ENCODE measurements at places on chromosomes 5 and 9.

DNA sequence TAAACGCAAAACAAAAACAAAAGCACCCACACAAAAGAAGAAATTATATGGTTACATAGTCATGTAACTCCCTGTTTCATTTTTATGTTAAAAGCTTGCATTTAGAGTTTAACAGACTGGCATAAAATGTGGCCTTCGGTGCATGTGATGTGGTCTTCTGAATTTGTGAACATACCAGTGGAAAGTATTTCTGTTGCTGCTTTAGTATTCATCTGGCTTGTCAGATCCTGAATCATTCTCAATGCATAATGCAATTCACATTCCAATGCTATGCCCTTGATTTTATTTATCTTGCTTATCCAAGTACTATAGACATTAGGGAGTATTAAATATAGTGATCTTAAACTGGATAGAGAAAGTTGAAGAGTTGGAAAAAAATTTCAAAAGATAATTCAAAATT, 740.2 kb upstream of the ZNF608 start:
- DNase-seq: no peak

DNA sequence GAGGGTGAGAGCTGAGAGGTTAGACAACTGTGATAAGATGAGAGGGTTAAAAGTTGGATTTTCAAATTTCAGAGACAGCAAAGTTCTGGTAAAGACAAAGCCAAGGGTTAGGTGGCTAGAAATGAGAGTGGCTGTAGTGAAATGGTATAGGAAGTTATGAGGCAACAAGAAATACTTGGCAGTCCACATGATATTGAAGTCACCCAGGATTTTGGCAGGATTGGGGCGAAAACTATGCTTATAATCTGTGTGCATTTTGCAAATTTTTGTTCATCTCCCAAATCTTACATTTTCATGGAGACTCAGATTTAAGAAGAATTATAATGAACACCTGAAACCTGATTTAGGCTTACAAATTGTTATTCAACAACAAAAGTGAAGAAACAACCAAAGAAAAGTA, 35.6 kb downstream of the C9 start:
- DNase-seq: no peak

DNA sequence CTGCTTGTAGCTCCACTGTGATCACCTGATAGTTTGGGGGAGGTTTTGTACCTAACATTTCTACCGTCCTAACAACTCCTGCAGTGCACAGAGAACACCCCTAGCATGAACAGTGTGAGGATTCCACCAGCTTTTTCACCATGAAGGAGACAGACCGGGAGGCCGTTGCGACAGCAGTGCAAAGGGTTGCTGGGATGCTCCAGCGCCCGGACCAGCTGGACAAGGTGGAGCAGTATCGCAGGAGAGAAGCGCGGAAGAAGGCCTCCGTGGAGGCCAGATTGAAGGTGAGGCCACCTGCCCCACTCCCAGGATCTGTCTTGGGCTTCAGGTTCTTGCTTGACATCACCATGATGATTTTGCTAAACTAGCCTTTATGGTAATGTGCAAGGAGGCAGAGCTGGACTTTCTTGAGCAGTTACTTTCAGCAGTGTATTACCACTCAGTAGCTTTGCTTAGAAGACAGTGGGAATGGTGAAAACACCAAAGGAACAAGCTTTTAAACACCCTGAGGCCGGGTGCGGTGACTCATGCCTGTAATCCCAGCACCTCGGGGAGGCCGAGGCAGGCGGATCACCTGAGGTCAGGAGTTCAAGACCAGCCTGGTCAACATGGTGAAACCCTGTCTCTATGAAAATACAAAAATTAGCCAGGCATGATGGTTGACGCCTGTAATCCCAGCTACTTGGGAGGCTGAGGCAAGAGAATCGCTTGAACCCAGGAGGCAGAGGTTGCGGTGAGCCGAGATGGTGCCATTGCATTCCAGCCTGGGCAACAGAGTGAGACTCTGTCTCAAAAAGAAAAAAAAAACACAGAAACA, 3.3 kb downstream of the EXOC3 start:
- peak; percentile 3 for DNase-seq

- no peak for DNase-seq
Observed at GRCh38 chr5:125928663-125929062, 494.5 kb upstream of the GRAMD2B start.

DNA sequence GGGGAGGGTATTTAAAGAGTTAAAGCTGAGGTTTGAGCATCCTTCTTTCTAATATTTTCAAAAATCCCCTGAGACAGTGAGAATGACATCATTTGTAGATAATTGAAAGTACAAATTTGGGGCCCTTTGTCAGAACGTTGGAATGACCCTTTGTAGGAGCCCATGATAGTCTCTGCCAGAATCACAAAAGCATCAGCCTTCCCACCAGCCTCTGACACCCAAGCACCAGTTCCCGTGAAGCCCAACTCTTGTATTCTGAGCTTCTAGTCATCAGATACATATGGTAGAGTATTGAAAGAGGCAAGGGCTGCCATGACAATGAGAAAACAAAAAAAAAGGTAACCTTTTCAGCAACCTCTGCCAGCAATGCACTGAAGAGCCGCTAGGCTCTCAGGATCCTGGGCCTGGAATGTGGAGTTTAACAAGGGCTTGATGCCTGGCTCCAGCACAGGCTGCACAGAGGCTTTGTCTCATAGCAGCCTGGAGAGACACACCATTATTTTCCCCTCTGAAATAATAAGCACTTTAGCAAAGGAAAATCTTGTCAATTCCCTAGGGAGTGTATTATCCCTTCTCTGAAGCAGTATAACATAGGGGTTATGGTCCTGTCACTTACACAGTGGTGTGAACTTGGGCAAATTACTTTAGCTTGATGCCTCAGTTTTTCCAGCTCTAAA, 114.4 kb downstream of the ZNF608 start:
- no peak for DNase-seq

GRCh38 chr5:113864437-113864836, 350.9 kb downstream of the YTHDC2 start:
- no peak for DNase-seq

GRCh38 chr5:130109152-130109551, 204.9 kb downstream of the CHSY3 start:
- no peak for DNase-seq

- DNase-seq: no peak
Observed at GRCh38 chr9:31336841-31337240, 1047.6 kb upstream of the ACO1 start.

- DNase-seq: no peak
Observed at GRCh38 chr9:4670591-4670990, 4.3 kb upstream of the SPATA6L start.

DNA sequence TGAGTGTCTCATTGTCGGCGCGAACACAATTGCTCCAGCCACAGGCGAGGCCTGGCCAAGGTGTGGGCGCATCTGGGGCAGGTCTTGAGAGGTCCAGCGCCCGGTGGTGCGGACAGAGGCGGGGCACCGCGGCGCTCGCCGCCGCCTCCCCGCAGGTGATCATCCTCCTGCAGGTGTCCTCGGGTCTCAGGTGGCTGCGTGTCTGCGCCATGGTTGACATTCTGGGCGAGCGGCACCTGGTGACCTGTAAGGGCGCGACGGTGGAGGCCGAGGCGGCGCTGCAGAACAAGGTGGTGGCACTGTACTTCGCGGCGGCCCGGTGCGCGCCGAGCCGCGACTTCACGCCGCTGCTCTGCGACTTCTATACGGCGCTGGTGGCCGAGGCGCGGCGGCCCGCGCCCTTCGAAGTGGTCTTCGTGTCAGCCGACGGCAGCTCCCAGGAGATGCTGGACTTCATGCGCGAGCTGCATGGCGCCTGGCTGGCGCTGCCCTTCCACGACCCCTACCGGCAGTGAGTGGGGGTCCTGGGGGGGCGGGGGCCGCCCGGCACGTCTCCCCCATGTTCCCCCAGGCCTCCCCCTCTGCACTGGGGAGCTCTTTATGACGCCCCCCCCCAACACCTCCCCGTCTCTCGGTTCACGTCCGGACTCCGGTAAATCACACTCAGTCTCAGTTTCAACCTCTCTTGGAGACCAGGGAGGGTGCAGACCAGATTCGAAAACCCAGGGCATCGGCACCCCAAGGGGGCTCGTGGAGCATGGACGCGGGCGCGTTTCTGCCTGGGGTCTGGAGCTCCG, 446 bp downstream of the NXNL2 start:
- DNase-seq: no peak

DNA sequence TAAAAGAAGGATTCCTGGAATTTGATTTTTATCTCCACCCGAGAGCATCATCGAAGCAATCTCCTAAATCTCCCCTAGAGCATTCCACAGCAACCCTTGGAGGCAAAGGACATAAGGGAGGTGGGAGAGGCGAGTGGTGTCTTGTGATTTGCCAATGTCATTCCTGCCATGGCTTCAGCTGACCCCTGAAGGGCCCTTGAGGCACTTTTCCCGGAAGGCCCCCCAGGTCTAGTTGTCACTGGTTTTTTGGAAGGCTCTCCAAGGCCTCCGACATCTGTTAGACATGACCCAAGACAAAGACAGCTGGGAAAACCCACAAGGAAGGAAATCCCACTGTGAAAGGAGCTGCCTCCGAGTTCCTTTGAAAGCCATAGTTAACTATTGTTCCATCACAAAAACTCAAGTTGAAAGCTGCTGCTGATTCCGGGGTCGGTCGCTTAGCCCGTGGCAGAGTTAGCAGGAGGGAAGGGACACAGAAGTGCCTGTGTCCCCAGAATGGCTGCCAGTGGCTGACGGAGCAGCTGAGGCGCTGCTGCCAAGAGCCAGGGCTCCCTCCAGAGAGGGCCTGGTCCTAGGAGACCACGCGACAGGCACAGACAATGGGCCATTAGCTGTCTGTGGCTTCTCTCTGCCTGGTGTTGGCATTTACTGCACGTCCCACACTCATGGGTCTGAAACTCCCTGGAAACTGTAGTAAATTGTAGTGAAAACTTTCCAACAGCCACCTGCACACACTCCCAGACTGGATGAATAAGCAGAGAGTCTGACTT, 24.4 kb upstream of the TRIO start:
- DNase-seq: no peak

- DNase-seq: no peak
Observed at GRCh38 chr5:80934751-80935150, 25.4 kb upstream of the RASGRF2 start.

DNA sequence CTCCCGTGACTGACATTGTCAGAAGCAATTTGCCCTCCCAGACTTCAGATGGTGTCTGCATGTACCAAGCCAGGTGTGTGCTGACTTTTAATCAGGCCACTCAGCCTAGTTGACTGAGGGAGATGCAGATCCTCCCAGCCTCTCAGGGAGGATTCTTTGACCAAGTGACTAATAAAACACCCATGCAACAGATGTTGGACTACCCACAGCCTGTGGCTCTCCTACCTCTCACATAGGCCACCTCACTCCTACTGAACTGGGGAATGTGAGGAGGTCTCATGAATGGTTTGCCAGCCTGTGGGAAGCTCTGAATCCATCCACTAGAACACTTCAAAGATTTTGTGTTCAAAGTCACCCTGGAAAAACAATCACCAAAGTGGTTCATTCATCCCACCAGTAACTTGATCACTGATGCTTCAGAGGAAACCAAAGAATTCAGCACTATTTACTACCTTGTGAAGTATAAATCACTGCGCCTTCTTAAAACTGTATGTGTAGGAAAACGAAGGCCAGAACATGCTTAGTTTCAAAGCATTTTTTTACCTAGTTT, 80.1 kb downstream of the ESM1 start:
- DNase-seq: no peak

DNA sequence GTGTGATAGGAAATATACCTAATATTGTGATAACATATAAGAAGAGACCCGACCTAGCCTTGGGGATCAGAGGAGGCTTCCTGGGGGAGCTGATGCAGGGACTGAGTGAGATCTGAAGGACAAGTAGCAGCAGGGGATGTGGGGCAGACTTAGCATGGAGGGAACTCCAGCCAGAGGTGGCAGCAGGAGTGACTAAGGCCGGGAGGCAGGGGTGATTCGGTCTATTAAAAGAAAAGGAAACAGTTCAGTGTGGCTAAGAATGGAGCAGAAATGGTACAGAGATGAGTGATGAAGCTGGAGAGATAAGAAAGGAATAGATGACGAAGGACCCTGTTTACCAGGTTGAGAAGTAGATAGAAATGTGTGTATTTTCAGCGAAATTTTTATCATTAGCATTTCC, 408.8 kb downstream of the ENC1 start:
- DNase-seq: no peak

DNA sequence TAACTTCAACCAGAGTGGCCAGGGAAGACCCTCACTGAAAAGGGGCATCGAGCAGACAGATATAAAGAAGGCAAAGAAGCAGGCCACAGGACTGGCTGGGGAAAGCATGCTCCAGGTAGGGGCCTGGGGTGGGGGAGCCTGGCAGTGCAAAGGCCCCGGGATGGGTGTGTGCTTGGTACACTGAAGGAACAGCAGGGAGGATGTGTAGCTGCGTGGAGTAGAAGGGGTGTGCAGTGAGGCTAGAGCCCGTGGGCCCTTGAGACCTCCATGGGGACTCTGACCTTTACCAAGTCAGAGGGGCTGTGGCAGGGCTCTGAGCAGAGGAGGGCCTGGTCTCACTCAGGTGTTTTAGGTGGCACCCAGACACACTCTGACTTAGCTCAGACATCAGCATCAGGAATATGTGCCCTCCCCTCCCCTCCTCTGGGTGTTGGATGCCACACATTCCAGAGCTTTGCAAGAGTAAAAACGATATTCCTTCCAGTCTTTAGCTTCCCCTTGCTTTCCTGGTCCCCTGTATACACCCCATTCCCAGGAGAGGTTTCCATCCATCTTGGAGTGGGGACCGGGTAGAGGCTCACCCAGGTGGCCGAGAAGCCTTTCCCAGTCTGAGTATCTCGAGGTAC, 7.6 kb downstream of the TRIM7 start:
- DNase-seq: no peak

DNA sequence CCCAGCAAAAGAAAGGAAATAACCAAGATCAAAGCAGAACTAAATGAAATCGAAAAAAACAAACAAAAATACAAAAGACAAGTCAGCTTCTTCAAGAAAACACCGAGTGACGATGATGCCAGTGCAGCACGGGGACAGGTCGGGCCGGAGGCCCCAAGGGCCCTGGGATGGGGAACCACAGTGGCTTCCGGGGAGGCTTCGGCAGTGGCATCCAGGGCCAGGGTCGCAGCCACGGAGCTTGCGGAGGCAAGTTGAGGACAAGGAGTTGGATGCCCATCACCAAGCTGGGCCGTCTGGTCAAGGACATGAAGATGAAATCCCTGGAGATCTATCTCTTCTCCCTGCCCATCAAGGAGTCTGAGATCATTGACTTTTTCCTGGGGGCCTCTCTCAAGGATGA, 53.2 kb upstream of the WDR41 start:
- no peak for DNase-seq

GRCh38 chr5:134567641-134568336, 42.3 kb downstream of the JADE2 start:
- no peak for DNase-seq

GRCh38 chr5:159341906-159342310, 11.6 kb upstream of the IL12B start:
- peak; percentile 76 for DNase-seq

GRCh38 chr9:134634667-134635230, 6.9 kb upstream of the COL5A1 start:
- peak; percentile 10 for DNase-seq

- no peak for DNase-seq
Observed at GRCh38 chr5:107325866-107326265, 344.9 kb downstream of the EFNA5 start.

GRCh38 chr5:97624886-97625285, 441.8 kb upstream of the RIOK2 start:
- DNase-seq: no peak

All from CD4-positive, alpha-beta T cell treated with Interleukin-15 for 1 hour (primary cell).